NCI-H1694 (cell line): ENCODE measurements at places on chromosomes 1 and 21.

- DNase-seq: no peak
Measured at GRCh38 chr1:118995312-118996016, 7.3 kb upstream of the TBX15 start.

- no peak for DNase-seq
Measured at GRCh38 chr1:202376247-202376646, 27.7 kb downstream of the PPP1R12B start.

DNA sequence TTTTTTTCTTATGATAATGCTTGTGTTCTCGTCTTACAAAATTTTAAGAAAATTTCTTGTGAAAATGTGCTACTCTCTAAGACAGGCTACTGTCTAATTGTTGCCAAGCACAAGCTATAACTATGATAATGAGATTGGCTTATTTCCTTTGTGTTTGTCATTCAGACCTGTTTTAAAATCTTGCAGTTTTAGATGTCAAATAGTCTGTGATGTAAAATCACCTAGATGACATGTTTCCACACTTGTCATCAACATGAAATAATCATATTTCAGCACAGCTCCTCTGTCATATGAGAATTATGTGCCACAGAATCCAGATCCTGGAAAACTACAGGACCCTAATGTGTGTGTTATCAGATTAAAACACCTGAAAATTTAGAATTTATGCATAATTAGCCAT lies 539.7 kb downstream of the USP25 start:
- DNase-seq: no peak

GRCh38 chr1:6162773-6163172 lies 17.3 kb downstream of the CHD5 start:
- peak; percentile 36 for DNase-seq

- no peak for DNase-seq
Measured at GRCh38 chr1:59827055-59827643, 12.4 kb downstream of the HOOK1 start.

GRCh38 chr21:17783481-17784179 lies 35.5 kb downstream of the C21orf91 start:
- DNase-seq: no peak

DNA sequence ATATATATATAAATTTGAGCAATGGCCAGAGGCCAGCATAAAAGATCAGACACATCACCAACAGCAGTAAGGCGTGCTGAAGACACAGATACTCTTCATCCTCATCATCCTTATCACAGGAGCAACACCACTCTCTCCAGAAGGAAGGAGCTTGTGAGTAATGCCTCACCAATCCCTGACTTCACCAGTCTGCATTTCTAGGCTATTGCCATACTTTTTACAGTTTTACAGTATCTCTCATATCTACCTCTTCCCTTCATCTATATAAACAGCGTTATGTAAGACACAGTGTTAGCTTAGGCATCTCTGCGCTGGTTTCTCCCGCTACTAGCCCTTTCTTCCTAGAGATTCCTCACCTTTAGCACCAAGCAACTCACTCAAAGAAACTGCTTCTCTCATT lies 2.4 kb upstream of the ABL2 start:
- DNase-seq: no peak

DNA sequence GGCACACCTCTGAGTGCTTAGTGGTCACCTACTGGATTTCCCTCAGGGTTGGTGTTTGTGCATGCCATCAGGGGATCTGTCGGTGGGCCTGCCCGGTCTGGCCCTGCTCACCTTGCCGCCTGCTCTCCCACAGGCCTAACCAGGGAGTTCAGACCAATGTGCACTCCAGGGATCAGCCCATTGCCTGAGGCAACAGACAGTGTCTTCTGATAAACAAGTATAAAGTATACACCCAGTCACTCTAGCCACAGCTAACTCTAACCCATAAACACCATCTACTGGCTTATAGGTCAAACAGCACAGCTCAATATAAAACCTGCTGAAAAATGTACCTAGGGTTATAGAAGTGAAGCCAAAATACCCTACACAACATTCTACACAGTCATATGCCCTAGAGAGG lies 1300.0 kb downstream of the PLA2G4A start:
- DNase-seq: no peak

GRCh38 chr21:45595574-45596295 lies 47.8 kb upstream of the PCBP3 start:
- DNase-seq: no peak

- no peak for DNase-seq
Measured at GRCh38 chr1:206635978-206636345, 626 bp downstream of the DYRK3 start.

GRCh38 chr1:87787551-87787950 lies 458.9 kb downstream of the LMO4 start:
- no peak for DNase-seq

DNA sequence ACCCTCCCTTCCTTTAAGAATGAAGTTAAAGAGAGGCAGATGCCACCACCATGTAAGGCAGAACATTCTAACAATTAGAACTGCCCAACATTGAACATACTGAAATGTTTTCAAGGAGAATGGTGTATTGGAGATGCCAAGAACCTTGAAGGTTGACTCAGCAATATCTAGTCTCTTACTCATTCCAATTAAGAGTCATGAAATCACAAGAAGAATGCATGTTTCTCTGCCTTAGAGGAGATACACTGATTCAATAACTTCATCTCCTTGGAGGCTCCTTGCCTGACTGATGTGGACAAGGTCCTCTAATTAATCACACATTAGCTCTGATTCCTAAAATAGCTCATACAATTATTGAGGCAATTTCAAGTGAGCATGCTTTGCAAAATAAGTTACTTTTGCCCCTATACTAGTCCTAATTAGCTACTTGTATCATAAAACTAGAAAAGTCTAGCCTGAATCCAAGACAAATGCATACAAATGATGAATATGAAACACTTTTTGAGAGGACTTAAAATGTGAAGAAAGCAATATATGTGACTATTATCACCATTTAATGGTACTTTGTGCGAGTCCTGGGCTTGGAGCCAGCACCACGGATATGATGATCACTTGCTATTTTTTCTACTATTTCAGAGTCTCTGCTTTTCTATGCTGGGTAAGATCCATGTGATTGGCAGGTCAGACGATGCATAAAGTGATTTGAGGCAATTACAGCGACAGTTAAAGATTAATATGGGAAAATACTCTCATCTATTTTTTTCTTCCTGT lies 114.5 kb downstream of the DSCAM start:
- DNase-seq: peak; percentile 8

- no peak for DNase-seq
Measured at GRCh38 chr1:109814993-109815786, 51.5 kb upstream of the EPS8L3 start.

- DNase-seq: no peak
Measured at GRCh38 chr1:183106166-183106565, 79.9 kb upstream of the LAMC2 start.

DNA sequence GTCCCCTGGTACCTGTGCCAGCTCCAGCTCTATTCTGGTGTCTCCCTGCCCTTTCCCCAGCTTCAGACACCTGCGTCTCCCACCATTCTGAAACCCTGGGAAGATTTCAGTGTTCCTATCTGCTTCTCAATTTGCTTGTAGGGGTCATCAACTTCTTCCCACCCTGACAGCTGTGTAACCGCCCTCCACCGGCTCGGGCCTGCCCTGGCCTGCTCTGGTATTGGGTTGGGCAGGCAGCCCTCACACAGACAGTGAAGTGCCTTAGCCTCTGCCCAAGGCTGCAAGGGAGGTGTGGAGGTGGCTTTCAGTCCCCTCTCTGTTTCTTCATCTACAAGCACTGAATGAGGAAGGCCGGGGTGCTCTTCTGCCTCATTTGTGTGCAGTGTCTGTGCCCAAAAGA lies 97.2 kb downstream of the LAMC2 start:
- no peak for DNase-seq

DNA sequence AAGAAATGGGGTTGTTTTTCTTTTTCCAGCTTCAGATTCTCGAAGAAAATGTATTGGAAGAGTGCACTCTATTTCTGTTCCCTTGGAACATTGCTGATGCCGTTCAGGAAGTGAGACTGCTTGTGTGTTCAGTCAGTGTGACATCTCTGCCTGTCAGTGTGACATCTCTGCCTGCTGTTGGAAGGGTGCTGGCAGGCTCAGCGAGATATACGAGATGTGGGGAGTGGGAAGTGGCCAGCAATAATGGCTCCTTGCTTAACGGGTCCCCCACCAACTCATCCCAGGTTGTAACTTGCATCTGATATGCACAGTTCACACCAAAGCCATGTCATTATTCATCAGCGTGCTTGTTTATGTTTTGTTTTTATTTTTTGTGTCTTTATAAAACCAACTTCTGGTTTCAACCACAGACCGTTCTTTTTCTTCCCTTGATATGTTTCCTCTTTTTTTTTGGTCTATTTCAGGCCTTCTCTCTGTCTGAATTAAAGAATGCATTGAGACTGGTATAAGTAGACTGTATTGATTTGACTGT lies 145.4 kb downstream of the GALNT2 start:
- DNase-seq: no peak

- DNase-seq: peak; percentile 86
Measured at GRCh38 chr21:32957545-32957944, 68.2 kb upstream of the OLIG2 start.

DNA sequence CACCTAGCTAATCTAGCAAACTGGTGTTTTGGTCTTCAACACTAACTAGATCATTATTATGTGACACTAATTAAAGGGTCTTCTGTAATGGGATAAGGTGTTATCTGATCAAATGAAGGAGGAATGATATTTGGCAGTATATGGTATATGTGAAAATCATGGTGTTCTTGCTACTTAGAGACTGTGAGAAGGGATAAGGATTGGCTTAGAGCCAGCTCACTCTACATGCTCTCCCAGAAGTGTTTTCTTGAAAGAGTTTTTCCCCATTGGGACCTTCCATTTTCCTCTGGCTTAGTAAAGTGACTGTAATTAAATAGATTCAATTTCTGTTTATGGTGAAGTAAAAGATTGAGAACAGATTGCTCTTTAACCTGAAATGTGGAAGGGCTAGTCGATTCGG lies 71.2 kb upstream of the RGL1 start:
- DNase-seq: no peak

- no peak for DNase-seq
Measured at GRCh38 chr21:26840912-26841311, 4.3 kb downstream of the ADAMTS1 start.

- no peak for DNase-seq
Measured at GRCh38 chr21:34498623-34499022, 13.4 kb downstream of the KCNE1 start.

DNA sequence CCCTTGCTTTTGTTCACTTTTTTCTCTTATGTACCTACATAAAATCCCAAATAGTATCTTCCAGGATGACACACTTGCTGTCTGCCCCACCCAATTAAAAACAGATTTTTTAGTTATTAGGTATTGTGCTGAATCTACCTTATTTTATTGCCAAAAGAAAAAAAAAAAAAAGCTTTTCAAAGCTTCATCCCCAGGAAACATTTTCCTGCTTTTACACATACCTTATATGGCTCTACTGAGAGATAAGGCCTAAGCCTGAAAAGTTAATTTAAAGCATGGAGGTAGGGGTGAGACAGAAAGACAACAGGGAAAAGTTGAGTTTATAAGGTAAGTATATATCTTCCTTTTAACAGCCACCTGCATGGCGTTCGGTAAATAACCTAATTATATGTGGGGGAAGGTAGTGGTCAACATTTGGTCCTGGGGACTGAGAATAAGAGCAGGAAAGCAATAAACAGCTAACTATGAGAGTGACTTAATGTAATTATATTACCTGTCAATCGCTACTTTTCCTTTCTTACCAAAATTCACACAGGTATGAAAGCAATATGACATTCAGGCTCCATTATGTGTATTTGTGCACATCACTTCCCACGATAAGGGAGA lies 54.6 kb upstream of the BOLA1 start:
- DNase-seq: no peak

DNA sequence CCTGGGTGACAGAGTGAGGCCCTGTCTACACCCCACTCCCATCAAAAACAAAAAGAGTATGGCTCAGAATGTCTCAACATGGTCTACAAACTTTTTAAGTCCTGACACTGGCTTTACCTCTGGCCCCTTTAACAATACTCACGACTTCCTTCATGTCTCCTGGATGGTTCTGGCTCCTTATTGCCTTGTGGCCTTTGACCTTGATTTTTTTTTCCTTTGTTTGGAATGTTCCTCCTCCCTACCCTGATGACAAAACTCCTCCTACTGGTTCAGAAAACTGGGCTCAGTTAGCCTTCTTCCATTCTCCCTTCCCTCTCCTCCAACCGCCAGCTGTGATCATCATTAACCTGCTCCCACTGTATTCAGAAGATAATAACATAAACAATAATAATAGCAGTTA lies 4.6 kb upstream of the SOAT1 start:
- DNase-seq: no peak

- DNase-seq: no peak
Measured at GRCh38 chr1:9389968-9390367, 97.3 kb downstream of the SPSB1 start.

DNA sequence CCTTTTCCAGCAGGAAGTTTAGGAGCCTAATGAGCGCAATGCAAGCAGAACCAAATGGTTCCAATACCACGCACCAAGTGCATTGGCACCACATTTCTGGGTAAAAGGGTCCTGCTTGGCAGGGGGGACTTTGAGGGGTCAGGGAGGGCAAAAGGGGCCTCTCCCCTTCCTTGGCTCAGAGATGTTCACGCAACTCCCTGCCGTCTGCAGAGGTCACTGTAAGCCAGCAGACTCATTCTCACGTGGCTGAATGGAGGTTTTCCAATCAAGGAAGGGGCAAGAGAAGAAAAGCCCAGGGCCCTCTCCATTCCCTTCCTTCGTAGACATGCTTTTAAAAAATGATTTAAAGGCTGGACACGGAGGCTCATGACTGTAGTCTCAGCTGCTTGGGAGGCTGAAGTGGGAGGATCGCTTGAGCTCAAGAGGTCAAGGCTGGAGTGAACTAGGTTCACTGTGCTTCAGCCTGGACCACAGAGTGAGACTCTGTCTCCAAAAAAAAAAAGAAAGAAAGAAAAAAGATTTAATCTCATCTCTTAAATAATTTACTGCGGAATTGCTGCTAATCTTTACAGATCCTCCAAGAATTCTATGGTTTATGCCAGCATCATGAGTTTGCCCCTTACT lies 80.3 kb downstream of the RUNX3 start:
- DNase-seq: no peak

- peak; percentile 74 for DNase-seq
Measured at GRCh38 chr1:15617173-15618076, at the start of gene DDI2. Gene DDI2, plus strand, starts transcription at chr1:15617458. Its CDS starts 213 bp downstream, at chr1:15617671.

- DNase-seq: no peak
Measured at GRCh38 chr1:108716437-108717230, 3.9 kb downstream of the FNDC7 start.

- DNase-seq: no peak
Measured at GRCh38 chr1:15051882-15052528, 101.5 kb upstream of the TMEM51 start.
